ENCODE measurements at places on chromosomes 13 and 19. TPM values are rescaled to one million over a fixed set of nuclear protein-coding genes. Genes with fewer than 3 reads are reported as not detected.

Gene PLK5
- total RNA-seq, result not detected

Gene THOP1
- 41.3 TPM for total RNA-seq

Gene SSC5D
- total RNA-seq, result 1.00 TPM

Gene SIGLEC9
- 1.7 TPM for total RNA-seq

Gene ATP4A
- not detected for total RNA-seq

Gene KIR2DL3
- not detected for total RNA-seq

Gene HRC
- total RNA-seq, result 820 TPM

Gene ZNF816
- total RNA-seq, result 6.5 TPM

Gene GPR42
- not detected for total RNA-seq

Gene NMRK2
- total RNA-seq, result 606 TPM

Gene CEACAM16
- total RNA-seq, result not detected

Gene ZNF534
- 0.44 TPM for total RNA-seq

Gene LSR
- 9.0 TPM for total RNA-seq

Gene SMAD9
- 5.7 TPM for total RNA-seq

Gene TSHZ3
- 2.7 TPM for total RNA-seq

Gene POLR2I
- total RNA-seq, result 121 TPM

Gene SBK2
- 2.5 TPM for total RNA-seq

Gene FFAR2
- 0.81 TPM for total RNA-seq

Gene PLVAP
- 26.9 TPM for total RNA-seq

Gene KLK2
- total RNA-seq, result not detected

Gene PTGIR
- 2.1 TPM for total RNA-seq

Gene COL4A1
- 209 TPM for total RNA-seq

Gene ZNF415
- total RNA-seq, result 18.1 TPM

Gene OR7E24
- total RNA-seq, result not detected

Gene ACP4
- total RNA-seq, result not detected

Gene PPM1N
- total RNA-seq, result not detected

Gene TJP3
- not detected for total RNA-seq

Gene CEACAM8
- total RNA-seq, result not detected

Gene KANK3
- total RNA-seq, result 12.3 TPM

Gene ZNF563
- total RNA-seq, result 3.9 TPM

Gene SLC10A2
- total RNA-seq, result not detected

Gene TMEM221
- not detected for total RNA-seq

Gene C19orf73
- 1.5 TPM for total RNA-seq

Gene CKM
- total RNA-seq, result 3,786 TPM

Gene CEACAM21
- total RNA-seq, result 0.27 TPM

Gene ZNF493
- 18.2 TPM for total RNA-seq

Gene ALOX5AP
- 2.6 TPM for total RNA-seq

Gene LGI4
- total RNA-seq, result 10.3 TPM

Gene NLRP11
- total RNA-seq, result not detected

Gene ZNF234
- 9.6 TPM for total RNA-seq

Gene TEX29
- not detected for total RNA-seq

Gene CLC
- not detected for total RNA-seq

Gene FPR1
- 1.8 TPM for total RNA-seq

Gene MTUS2
- total RNA-seq, result 174 TPM

Gene CBY2
- not detected for total RNA-seq

Gene ZNF568
- total RNA-seq, result 9.4 TPM

Gene MEIOSIN
- not detected for total RNA-seq

Gene PSG4
- total RNA-seq, result not detected

Gene ATP4B
- total RNA-seq, result not detected

Gene CYP4F11
- total RNA-seq, result 0.07 TPM

Gene ATP8A2
- not detected for total RNA-seq
